ENCODE measurements at places on chromosomes 4 and X.

- DNase-seq = no peak
Measured at GRCh38 chr4:83393908-83394307, 59.3 kb upstream of the HPSE start.

GRCh38 chr4:132642016-132642817 is 506.9 kb upstream of the PCDH10 start:
- no peak for DNase-seq

- no peak for DNase-seq
Measured at GRCh38 chrX:69027181-69028005, 137.9 kb downstream of the PJA1 start.

- DNase-seq = no peak
Measured at GRCh38 chr4:120829113-120829831, 93.3 kb downstream of the PRDM5 start.

DNA sequence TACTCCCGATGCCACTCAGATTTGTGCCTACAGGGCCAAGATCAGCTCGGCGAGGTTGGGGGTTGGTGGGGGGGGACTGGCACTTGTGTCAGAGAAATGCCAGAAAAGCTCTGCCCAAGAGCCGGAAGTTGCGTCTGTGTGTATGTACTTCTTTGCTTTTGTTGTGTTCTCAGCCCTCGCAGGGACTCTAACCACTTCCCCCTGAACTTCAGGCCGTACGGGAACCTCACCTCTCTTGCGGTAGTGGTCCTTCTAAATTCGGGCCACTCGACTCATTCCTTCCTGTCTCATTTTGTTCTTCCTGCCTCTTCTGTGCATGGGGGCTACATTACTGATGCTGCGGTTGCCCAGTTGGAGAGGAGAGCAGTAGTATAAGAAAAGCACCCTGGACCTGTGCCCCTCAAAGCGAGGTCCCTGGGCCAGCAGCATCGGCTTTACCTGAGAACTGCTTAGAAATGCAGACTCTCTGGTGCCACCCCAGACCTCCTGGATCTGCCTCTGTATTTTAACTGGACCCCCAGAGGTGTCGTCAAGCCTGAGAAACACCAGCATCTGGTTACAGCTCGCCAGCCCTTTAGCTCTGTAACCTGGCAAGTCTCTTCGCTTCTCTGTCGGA is 146.3 kb upstream of the RPS6KA3 start:
- DNase-seq = peak; percentile 17

- DNase-seq = no peak
Measured at GRCh38 chr4:115852767-115853091, 739.3 kb upstream of the NDST4 start.

DNA sequence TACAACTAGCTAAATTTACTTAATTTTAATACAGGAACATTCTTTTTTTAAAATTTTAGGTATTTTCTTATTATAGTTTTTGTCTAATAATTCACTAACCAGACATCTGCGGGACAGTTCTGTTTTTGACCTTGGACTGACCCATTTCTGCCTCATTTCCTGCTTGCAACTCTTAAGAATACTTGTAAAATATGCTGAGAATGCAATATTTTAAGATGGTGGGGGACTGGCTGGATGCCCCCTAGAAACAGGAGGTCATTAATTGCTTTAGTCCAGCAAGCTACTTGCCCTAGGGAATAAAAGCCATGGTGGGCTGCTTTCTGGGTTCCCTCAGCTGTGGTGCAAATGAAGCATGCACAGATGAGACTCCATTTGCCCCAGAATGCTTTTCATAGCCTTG is 2348.4 kb downstream of the PCDH7 start:
- no peak for DNase-seq

- no peak for DNase-seq
Measured at GRCh38 chr4:140157341-140157740, 3.4 kb upstream of the MAML3 start.
